RWPE2 (cell line): ENCODE measurements at places on chromosomes 1 and 21.

DNA sequence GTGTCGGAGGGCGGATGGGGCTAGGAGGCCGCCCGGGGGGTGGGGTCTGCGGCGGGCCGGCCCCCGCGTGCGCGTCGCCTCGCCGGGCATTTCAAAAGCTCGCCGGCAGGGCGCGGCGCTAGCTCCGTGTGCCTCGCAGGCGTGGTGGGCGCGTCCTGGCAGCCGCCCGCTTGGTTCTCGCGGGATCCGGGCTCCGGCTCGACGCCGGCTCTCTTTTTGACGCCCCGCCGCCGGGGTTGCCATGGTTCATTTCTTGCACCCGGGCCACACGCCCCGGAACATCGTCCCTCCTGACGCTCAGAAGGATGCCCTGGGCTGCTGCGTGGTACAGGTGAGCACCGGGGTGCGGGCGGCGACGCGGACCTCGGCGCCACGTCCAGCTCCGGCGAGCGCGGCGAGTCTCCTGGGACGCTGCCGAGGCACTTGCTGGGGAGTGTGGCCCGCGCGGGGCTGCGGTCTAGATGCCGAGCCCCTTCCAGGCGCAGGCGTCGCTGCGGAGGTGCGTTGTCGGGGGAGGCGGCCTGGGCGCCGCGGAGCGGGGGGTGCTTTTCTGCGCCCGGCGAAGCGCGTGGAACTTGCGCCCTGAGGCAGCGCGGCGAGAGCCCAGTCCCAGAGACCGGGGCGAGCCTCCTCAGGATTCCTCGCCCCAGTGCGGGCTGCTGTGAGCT lies at the start of gene ZYG11A:
Gene ZYG11A, plus strand, starts transcription at position 118 of the 668 bp plus-strand sequence. Its CDS starts 124 bp downstream, at position 242.
- peak; percentile 90 for DNase-seq

- no peak for DNase-seq
Observed at GRCh38 chr1:57377339-57378139, 46.3 kb downstream of the DAB1 start.

DNA sequence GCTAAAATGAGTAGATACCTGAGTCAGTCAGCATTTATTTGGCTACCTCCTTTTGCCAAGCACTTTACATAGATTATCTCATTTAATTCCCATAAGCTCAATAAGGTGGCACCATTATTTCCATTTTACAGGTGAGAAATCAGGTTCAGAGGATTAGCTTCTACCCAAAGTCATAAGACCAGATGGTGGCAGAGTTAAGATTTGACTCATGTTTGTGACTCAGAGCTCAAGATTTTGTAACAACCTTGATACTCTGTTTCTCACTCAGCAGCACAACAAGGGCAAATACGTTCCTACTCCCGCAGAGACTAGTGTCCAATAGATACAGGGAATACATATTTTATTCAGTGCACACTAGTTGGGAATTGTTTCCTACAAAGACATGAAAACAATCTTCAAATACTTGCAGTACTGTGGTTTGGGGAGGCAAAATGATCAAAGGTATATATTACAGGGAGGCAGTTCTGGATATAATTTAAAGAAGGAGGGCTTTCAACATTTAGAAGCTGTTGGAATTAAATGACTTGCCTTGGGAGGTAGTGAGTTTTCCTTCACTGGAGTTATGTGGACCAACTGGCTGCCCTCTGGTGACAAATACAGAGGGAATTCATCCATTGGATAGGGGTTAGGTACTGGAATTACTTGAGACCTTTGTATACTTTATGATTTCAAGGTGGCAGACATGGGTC lies 3.6 kb downstream of the LEPR start:
- no peak for DNase-seq

GRCh38 chr1:182256931-182257330 lies 134.7 kb downstream of the GLUL start:
- no peak for DNase-seq

DNA sequence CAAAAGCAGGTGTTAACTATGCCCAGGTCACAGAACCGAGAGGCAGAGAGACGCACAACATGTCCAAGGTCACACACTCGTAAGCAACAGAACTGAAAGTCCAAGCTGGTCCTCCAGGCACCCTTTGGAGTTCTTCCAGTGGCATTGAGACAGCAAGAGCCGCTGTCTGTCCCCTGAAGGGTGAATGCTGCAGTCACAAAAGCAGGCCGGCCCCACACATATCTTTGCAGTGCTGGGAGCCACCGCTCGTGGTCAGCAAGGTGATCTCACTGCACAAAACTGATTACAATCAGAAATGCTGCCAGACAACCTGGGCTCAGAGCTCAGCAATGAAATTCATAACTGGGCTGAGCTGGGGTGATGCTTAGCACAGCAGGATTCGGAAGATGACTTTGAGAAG lies 47.4 kb upstream of the RAB4A start:
- DNase-seq: no peak

DNA sequence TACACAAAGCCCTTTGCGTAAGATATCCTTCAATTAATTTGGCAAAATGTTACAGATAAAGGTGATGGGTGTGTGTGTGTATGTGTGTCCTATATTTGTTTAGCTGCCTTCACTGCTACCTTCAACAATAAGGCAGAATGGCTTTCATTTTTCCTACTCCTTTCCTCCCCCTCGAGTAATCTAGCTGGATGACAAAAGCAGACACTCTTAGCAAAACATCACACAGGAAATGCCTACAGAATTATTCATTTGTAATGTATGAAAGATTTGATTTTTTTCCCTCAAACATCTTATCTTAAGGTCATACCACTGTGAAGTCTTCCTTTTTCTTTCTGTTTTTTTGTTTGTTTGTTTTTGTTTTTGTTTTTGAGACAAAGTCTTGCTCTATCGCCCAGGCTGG lies 10.6 kb downstream of the PTPN22 start:
- DNase-seq: no peak

DNA sequence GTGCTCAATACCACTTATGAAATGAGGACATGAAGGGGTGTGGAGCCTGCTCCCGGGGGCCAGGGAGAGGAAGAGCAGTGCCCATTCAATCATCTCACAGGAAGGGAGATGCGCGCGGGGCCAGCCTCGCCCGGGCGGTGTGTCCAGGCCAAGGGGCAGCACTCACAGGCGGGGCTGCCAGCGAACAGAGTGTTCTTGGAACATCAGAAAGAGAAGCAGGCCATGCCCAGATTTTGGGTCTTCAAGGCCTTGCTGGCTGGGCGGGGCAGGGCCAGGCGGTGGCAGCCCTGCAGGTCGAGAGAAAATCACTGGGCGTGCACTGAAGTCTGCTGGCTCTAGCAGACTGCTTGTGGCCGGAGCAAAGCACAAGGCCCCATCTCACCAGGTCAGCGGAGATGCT lies 168.6 kb downstream of the PRDM16 start:
- DNase-seq: no peak

DNA sequence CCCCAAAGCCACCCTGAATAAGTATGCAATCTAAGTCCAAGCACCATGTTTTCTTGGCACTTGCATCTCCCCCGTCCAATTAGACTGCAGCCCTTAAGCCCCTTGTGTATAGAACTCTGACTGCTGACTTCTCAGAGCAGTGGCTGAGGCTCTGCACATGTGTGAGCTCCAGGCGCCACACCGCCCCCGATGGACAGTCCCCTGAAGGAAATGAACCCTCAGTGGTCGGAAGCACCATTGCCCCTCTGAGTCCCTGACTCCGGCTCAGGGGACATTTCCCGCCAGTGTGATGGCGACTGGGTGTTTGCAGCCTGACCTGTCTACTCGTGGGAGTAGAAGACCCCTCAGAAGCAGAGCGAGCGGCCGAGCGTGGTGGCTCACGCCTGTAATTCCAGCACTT lies 37.2 kb upstream of the SCCPDH start:
- DNase-seq: no peak

DNA sequence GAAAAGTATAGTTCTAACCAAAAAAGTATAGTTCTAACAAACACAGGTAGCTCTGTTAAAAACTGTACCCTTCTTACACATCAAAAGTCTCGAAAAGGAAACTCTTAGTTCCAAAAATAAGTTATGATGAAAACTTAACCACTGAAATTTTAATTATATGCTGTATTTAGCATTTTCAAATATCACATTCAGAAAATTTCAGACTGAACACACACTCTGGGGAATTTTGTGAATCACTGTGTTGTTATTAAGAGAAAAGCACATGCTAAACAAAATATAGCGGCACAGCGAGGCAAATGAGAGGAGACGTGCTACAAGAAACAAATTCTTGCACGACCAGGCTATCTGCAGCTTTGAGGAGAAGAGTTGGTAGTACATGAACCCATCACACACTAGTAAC lies 30.4 kb downstream of the VAV3 start:
- DNase-seq: no peak

DNA sequence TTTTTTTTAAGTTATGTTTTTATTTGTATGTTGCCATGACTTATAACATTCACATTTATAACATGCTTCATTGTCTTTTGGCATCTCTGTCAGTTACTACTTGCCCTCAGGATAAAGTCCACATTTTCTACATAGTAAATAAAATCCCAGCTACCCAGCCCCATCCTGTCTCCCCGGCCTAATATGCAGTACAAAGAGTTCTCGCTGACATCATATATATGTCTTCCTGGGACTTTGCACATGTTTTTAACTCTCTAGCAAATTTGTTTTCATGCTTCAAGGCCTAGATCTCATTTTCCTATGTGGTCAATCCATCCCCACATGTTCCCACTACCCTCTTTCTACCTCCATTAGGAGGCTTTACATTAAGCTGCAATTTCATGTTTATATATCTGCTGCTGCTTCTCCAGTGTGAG lies 33.0 kb upstream of the IVNS1ABP start:
- DNase-seq: no peak

GRCh38 chr21:37547615-37548200 lies 181.1 kb downstream of the DYRK1A start:
- no peak for DNase-seq

DNA sequence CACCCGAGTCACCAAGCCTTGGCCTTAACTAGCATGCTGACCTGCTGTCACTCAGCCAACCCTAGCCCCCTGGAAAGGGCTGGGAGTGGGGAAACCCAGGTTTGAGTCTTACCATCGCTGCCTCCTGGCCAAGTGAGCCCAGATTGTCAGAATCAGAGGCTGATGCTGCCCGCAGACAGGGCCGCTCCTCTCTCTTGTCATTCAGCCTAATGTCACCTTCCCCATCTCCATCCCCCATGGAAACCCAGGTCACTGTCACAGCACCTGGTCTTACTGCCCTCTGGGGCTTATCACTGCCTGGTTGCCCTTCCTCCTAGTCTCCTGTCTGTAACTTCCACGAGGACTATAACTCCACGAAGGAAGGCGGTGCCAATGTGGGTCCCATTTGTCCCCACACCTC lies 53.6 kb upstream of the CASZ1 start:
- DNase-seq: no peak

DNA sequence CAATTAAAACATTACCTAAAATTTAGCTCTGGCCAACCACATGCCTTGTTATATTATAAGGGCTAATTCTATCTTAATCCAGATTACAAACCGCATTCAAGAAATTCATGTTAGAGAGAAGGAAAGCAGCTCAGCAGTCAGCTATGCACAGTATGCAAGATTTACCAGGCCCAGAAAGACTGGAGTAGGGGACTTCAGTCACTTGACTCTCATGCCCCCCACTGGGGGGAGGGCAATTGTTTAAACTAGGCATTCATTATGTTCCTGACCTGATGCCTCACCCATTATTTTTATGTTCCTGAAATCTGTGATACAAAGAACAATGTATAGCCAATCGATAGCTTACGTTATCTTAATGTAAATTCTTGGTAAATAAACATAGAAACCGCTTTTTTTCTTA lies 96.9 kb downstream of the ZNF644 start:
- no peak for DNase-seq

- DNase-seq: no peak
Observed at GRCh38 chr1:27496604-27497155, 6.7 kb upstream of the WASF2 start.

- no peak for DNase-seq
Observed at GRCh38 chr1:12525311-12526181, 92.5 kb downstream of the DHRS3 start.

DNA sequence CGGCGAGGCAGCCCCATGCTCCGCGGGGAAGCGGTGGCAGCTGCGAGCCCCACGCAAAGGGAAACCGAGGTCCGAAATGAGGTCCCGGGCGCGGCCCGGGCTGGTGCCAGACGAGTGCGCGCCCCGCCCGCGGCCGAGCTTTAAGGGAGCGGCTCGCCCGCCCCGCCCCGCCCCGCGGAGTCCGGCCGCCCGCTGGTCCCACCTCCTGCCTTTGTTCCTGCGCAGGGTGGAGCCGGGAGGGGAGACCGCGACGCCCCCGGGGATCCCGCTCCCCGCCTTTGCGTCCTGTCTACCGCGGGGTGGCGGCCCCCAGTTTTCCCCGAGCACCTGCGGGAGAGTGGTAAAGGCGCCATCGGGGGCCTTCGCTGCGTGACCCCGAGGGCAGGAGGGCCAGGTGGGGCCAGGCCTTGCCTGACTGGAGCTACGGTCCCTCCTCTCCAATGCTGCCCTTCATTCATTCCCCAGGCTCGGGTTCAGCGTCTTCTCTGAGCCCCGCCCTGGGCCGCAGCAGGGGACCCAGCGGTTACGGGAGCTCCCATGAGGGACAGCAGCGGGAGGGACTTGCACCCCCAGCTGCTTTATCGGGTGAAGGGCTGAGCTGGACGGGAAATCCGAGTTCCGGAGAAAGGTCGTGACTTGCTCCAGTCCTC lies at the start of gene HES2:
Gene HES2, minus strand, starts transcription at position 116 of the 650 bp plus-strand sequence. Its CDS starts 99 bp downstream, at position 17.
- DNase-seq: no peak

DNA sequence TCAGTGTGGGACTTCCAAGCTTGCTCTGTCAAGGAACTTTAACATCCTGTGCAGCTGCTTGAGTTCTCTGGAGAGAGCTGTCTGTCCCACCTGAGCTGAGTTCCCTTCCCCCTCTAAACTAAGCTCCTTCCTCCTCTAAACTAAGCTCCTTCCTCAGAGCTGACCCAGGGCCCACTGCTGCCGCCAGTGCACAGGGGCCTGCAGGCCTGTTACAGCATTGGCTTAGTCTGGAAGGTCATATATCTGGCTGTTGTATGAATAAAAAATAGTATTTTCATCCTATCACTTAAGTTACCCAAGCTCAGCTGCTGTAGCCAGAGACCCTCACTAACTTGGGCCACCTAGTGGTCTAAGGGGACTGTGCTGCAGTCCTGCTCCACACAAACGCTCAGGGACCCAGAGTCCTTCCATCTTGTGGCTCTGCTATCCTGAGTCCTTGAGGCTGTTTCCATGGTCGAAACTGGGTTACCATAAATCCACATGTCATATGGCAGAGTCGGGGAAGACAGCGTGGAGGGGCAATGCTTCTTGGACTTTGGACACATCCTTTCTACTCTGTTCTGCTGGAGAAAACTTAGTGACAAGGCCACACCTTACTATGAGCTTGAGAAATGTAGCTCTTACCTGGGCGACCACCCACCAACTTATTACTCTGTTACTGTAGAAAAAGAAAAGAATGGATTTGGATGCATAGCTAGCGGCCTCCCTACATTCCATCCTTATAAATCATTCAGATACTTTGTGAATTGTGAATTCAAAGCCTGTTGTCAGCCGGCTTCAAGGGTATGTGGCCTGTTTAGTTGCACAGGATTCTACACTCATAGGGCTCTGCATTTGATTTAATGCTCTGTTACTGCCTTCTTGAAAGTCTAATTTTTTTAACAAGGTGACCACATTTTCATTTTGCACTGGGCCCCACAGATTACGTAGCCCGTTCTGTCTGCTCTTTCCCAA lies 71.4 kb upstream of the GCLM start:
- DNase-seq: no peak

GRCh38 chr1:117068580-117068979 lies 8.5 kb downstream of the TTF2 start:
- no peak for DNase-seq
